ENCODE measurements at places on chromosomes 4 and X. TPM values are rescaled to one million over a fixed set of nuclear protein-coding genes. Genes with fewer than 3 reads are reported as not detected.

CXCL11 gene
- not detected for polyA plus RNA-seq

SPP1 gene
- 0.54 TPM for polyA plus RNA-seq

TMSB15A gene
- 36.7 TPM for polyA plus RNA-seq

TMEM271 gene
- not detected for polyA plus RNA-seq

HPF1 gene
- 53.8 TPM for polyA plus RNA-seq

IL3RA gene
- 3.4 TPM for polyA plus RNA-seq

All from cardiac muscle cell (in vitro differentiated cells and primary cell).